Esophagus squamous epithelium (tissue), 5 donors: ENCODE measurements at places on chromosomes 11 and 22.

DNA sequence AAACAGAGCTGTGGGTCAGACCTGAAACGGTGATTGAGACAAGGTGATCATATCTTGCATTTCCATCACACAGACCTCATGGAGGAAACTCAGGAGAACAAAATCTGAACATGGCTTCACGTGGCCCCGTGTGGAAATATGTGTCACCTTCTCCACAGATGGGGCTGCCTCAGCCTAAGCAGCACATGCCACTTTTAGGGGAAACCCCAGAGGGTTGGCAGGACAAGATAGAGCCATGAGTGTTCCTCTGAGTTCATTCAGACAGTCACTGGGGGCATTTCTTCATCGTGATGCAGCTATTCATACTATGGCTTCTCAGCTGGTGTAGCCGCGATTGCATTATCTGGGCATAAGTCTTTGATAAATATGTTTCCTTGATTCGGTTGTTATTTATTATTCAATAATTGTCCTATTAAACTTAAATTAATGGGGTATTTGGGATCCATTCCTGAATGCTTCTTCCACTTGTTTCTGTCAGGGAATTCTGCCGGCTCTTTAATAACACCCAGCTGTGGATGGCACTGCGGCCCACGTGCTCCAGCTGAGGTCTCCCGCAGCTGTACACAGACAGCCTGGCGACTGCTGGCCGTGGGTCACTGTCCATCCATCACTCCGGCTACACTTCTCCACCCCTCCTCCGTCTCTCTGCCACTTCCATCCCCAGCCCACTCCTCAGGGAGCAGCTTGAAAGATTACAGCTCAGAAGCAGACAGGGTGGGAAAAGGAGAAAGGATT, 485.1 kb downstream of the OPCML start:
- no peak for DNase-seq

DNA sequence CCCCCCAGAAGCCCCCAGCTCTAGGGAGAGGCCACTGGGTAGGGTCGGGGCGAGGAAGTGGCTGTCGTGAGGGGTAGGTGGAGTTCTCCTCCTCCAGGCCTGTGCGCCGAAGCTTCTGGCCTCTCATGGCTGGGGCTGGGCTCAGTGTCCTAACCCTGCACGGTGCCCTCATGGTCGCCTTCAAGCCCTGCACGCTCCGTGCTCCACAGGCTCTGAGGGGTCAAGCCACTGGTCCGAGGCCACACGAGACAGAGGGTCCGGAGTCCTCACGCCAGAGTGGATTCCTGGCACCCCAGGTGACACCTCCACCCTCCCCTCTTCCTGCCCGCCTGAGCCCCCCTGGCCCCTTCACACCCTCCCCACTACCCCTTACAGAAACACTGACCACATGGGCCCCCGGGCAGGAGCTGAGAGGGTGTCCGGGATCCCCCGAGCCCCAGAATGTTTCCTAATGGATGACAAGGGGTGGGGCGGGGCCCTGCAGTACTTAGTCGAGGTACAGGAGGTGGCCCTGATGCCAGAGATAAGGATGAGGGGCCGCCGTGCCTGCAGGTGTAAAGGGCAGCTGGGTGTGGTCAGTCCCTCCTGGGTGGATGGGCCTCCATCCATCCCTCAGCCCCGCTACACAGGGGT, 997 bp upstream of the CDHR5 start:
- DNase-seq: no peak

- DNase-seq: no peak
Measured at GRCh38 chr11:8233691-8234424, 29.8 kb downstream of the LMO1 start.

- no peak for DNase-seq
Measured at GRCh38 chr11:57379732-57380131, 1.2 kb downstream of the PRG3 start.

- DNase-seq: no peak
Measured at GRCh38 chr11:41868606-41869005, 409.2 kb upstream of the LRRC4C start.

DNA sequence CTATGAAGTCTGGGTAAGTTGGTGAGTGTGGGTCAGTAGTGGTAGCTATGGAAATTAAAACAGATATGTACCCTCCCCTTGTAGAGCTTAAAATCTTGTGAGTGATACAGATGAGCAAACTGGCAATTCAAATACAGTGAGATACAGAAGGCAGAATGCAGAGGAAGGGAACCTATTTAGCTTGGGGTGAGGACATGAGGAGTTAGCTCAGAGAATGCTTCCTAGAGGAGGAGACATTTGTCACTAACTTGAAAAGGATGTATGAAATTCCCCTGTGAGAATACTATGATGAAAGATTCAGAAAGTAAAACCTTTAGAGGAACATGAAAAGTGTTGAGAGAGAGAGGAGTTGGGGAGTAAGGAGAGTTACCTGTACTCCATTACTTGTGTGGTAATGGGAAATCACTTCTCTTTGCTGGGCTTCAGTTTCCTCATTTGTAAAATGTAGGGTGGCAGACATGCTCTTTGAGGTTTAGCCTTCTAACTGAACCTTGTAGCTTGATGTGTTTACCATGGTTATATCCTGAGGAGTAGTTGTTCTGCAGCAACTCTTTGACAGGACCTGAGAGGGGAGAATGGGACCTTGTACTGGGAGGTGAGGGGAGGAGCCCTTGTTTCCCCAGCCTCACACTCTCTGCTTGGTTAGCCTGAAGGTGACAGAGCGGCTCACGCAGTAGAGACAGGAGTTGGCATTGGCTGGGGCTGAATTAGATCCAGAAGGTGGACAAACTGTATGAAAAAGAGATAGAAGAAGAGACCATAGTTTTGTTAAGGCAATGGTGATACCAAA, 17.9 kb downstream of the SWAP70 start:
- DNase-seq: no peak

GRCh38 chr11:64717268-64717578, 5.8 kb downstream of the NRXN2 start:
- no peak for DNase-seq

- no peak for DNase-seq
Measured at GRCh38 chr11:47477323-47477722, 28.4 kb upstream of the RAPSN start.

DNA sequence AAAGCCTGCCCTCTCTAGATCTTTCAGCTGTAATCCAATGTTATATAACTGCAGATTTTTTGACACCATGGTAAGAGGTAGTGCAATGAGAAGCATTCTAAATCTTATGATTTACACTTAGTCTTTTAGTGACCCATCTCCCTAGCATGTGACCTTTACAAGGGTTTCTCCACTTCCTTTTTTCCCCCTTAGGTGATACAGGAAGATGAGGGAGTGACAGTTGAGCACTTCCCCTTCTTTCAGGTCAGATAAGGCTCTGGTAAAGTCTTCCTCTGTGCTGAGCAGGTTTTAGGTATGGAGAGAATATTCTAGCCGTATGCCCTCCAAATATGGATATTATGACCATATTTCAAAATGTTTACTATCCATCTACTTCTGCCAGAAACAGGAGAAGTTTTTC, 753.6 kb downstream of the JRKL start:
- no peak for DNase-seq

DNA sequence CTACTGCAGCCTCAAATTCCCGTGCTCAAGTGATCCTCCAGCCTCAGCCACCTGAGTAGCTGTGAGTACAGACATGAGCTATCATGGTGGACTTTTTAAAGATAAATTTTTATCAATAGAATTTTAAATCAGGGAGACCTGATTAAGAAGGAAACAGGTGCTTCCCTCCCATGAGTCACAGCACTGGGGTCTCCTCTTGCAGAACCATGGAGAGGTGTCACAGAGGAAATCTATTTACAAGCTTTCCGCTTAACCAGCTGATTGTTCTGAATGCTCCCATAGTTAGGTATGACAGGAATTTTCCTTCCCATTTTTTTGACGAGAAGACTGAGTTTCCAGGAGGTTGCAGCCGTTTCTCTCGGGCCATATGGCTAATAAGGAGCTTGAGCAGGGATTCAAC, 516.1 kb downstream of the MIAT start:
- no peak for DNase-seq

DNA sequence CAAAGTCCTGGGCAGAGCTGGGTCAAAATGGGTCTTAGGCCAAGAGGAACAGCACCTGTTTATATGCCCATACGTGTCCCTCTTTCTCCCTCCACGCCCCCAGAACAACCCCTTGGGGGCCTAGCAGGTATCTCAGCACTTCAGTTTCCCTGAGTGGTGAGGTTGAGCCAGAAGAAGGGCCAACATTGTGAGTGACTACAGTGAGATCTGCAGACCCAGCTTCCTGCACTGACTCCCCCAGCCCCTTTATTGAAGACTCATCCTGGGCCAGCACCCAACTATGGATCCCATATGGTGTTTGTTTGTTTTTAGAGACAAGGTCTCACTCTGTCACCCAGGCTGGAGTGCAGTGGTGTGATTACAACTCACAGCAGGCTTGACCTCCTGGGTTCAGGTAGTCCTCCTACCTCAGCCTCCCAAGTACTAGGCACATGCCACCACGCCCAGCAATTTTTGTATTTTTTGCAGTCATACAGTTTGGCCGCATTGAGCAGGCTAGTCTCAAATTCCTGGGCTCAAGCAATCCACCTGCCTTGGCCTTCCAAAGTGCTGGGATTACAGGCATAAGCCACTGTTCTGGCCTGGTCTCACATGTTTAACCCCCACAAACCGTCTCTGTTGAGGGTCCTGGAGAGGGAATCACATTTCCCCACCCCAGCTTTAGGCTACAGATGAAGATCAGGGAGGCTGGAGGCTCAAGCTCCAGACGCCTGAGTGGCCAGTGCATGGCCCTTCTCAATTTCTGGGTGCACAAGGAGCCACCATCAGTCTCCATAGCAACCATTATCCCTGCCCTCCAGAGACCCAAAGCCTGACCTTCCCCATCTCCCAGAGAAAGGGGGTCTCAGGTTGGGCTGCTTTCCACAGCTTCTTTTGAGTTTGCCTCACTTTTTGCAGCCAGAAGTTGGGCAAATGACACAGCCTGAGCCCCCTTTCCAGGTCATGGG, 1.7 kb upstream of the LARGE2 start:
- no peak for DNase-seq

- DNase-seq: no peak
Measured at GRCh38 chr11:100740440-100740839, 53.4 kb downstream of the ARHGAP42 start.

GRCh38 chr22:39471381-39472141, 14.7 kb downstream of the MGAT3 start:
- no peak for DNase-seq

GRCh38 chr22:47608421-47608820, 846.0 kb downstream of the TBC1D22A start:
- DNase-seq: no peak

GRCh38 chr11:95517453-95517852, 272.1 kb downstream of the FAM76B start:
- DNase-seq: no peak

- DNase-seq: no peak
Measured at GRCh38 chr11:66652651-66653050, 14.1 kb downstream of the RBM4 start.

- no peak for DNase-seq
Measured at GRCh38 chr11:44877571-44878497, 72.8 kb downstream of the TP53I11 start.

DNA sequence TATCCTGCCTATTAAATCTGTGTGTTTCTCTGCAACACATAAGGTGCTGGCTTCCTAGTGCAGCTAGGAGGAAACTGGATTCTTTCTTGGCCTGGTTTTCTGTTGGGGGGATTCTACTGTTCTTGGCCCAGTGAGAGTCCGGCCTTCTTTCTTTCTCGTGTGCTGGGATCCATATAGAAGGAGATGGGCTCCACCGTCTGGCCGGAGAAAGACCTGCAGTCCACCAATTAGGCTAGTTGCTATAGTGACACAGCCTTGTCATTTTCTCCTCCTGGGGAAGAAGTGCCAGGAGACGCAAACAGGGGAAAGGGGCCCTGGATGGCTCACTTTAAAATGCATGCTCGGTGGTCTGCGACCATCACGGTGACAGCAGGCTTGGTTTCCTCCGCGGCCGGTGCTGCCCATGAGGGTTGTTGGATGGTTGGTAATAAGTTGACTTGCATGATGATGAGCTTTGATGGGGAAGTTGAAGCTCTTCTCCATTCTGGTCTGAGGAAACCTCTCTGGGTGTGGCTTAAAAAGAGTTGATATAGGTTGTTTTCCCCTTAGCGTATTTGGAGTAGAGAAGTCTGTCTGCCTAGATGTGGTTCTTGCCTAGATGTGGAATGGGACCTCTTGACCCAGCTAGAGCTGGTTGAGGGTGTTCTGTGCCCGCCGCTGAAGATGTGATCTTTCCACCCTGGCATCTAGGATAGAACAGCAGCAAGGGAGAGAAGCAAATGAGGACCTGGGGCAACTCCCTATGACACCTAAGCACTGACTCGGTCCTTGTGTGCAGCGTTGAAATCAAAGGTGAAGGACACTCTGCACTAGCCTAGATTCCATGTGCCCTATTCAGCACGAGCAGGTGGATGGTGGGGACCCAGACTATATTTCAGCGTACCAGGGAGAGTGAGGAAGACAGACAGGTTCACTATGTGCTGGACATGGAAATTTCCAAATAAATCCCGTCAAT, 1335.0 kb downstream of the BRD1 start:
- DNase-seq: no peak

DNA sequence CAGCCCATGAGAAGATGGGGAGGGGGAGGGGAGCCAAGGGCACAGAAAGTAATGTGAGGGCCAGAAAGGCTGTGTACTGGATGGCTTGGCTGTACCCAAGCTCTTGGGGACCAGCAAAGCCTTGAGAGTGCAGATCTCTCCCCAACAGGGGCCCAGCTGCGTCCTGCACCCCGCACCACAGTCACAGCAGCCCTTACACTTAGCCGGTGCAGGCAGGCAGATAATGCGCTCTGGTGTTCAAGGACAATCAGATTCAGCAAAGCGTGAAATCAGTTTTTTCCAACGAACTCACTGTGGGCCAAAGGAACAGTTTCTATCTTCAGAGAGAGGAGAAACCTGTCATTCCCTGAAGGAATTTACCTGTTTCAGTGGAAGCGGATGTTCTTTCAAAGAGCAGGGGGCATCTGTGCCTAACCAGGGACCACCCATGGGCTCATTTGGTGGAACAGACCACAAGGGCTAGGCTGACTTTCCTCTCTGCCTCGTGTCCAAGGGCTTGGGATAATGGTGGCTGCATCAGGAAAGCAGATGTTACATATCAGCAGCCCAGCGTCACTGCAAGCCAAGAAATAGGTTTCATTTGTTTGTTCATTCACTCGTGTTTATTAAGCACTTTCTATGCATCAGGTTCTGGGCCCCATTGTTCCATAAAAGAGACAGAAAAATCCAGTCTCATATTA, 81.2 kb upstream of the SPON1 start:
- no peak for DNase-seq

- no peak for DNase-seq
Measured at GRCh38 chr11:19751055-19751454, 38.4 kb downstream of the NAV2 start.
